Stimulated activated CD4-positive, alpha-beta T cell treated with anti-CD3 and anti-CD28 coated beads, Interleukin-1b, Interleukin-23, amount 100 ng/mL, for 4 hours (primary cell): ENCODE measurements at places on chromosomes 12 and 14.

GRCh38 chr12:130639476-130640424 lies 76.3 kb downstream of the RIMBP2 start:
- no peak for DNase-seq

- peak; percentile 47 for DNase-seq
Observed at GRCh38 chr12:112978163-112979040, at the start of gene OAS2. Gene OAS2, plus strand, starts transcription at chr12:112978519. Its CDS starts 90 bp downstream, at chr12:112978609.

- DNase-seq: no peak
Observed at GRCh38 chr12:67853204-67853603, 136.0 kb upstream of the IFNG-AS1 start.

DNA sequence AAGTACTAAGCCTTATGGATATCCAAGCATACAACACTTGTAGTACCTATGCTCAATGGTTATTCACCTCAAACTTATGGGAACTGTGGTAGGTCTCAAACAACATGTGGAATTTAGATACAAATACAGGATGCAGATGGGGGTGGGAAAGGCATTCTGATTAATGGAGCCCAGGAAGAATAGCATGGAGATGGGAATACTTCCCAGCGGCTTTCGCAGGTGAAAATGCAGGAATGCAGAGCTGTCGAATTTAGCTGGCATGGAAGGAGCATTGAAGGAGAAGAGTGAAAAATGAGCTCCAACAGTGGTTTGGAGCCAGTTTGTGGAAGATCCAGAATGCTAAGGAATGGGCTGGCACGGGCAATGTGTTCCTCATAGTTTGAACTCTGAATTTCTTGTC lies 89.9 kb downstream of the NKX2-1 start:
- no peak for DNase-seq

DNA sequence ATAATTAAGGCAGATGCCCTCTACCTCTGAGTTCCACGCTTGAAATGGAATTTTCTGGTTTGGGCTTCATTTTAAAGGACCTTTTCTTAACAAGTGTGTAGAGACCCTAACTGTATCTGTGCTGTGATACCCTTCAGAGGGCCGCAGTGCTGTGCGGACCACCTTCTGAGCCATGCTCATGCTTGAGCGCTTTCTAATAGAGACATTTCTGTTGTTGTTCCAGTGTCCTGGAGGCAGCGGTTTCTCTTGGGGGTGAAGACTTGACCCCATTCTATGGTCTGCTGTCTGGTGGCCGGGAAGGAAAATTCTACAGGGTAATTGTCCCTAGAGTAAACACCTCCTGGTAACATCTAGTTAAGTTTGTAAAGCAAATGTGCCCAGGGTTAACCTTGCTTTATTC lies 46.7 kb upstream of the BCL7A start:
- no peak for DNase-seq
